ENCODE measurements at places on chromosomes 3 and 15. TPM values are rescaled to one million over a fixed set of nuclear protein-coding genes. Genes with fewer than 3 reads are reported as not detected.

DNA sequence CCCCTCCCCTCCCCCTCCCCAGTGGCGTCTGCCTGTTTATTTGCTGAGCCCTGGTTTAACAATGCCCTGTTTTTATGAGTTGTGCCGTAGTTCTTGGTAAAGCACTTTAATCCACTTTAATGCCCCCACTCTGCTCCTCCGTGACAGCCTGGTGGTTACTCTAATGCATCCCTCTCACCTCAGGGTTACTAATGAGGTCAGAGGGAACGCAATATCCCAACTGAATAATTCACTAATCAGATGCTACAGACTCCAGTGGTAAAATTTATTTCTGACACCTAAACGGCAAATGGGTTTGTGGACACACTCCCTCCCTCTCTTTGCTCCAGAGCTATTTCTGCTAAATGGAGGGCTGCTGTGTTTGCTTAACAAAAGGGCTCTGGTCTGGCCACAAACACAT is 26.1 kb upstream of the NTRK3 start:
- no peak for DNase-seq

The COL6A5 gene
- not detected for total RNA-seq

The LEKR1 gene
- total RNA-seq: 0.75 TPM

DNA sequence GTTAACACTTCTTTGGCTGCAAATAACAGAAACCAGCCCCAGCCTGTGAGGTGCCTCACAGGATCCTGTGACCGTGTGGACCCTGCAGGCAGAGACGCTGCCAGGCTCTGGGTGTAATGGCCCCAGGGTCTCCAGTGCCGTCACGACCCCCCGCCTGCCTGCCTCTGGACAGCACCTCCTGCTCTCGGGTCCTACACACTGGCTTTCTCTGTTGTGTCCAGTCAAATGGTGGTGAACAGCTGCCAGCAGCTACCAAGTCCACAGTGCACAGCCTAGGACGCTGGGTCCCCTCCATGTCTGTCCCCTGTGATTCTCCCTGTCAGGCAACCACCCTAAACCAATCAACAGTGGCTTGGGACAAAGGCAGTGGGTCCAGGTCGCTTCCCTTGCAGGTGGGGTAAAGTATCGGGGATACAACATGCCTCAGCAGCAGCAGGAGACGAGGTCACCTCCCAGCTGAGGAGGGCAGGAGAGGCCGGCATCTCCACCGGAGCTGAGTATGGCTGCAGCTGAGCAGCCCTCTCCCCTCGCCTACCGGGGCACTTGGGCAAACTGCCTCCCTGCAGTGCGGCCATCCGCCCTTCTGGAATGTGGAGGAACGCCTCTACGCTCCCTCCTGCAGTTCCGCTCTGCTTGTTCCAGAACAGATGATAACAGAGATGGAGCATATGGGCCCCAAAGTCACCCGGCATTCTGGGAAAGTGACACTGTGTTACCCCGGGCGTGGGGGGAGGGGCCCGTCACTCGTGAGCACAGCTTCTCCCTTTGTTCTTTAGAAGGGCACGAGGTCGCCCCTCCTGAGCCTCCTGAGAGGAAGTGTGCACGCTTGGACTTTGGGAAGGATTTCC is 21.1 kb upstream of the SKOR1 start:
- no peak for DNase-seq

- no peak for DNase-seq
Observed at GRCh38 chr3:106294121-106294520, 425.3 kb upstream of the CBLB start.

GRCh38 chr15:42749266-42749665 is 12.3 kb upstream of the CDAN1 start:
- DNase-seq: no peak

GRCh38 chr15:61923173-61923572 is 137.1 kb downstream of the VPS13C start:
- DNase-seq: no peak

GRCh38 chr3:112572701-112573100 is 10.9 kb downstream of the SLC35A5 start:
- DNase-seq: no peak

DNA sequence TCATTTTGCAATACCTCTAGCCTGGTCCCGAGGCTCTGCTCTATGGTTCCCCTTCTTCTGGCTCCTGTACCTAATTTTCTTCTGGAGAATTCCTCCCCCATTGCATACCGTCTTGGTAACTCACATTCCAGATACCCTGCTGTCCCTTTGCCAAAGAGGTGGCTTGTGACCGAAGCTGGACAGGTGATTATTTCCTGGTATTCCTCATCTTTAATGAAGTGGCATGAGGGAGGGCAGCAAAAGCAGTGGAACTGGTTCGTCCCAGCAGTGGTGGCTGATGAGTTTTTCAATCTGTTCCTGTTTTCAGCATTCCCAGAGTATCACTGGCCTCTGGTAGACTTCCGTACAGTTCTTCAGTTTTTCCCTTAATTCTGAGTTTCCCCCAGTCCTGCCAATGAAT is 186.2 kb upstream of the CADPS start:
- DNase-seq: no peak

- no peak for DNase-seq
Observed at GRCh38 chr3:10280177-10280529, 12.6 kb downstream of the GHRL start.

DNA sequence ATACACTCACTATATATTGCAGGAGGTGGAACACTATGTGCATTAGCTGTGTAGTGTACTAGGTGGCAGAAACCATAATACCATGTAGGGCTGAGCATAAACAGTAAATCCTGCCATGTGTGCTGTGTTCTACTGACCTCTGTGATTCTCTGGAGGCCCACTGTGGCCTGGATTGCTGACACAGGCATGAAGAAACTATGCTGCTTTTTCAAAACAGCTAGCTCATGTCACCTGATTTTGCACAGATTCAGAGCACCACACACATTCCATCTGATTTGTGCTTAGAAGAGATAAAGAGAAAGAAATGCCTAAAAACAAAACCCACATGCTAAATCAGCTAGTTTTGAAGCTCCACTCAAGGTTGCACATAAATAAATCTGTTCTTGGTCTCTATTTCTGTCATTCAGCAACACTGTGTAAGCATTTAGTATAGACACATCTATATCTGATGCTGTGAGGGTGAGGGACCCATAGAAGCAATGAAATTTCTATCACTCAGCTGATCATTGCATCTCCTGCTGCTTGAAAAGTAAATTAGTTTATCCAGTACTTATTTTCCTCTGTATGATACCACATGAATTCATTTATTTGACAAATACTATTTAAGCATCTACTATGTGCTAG is 1007.7 kb upstream of the SEMA6D start:
- DNase-seq: no peak

DNA sequence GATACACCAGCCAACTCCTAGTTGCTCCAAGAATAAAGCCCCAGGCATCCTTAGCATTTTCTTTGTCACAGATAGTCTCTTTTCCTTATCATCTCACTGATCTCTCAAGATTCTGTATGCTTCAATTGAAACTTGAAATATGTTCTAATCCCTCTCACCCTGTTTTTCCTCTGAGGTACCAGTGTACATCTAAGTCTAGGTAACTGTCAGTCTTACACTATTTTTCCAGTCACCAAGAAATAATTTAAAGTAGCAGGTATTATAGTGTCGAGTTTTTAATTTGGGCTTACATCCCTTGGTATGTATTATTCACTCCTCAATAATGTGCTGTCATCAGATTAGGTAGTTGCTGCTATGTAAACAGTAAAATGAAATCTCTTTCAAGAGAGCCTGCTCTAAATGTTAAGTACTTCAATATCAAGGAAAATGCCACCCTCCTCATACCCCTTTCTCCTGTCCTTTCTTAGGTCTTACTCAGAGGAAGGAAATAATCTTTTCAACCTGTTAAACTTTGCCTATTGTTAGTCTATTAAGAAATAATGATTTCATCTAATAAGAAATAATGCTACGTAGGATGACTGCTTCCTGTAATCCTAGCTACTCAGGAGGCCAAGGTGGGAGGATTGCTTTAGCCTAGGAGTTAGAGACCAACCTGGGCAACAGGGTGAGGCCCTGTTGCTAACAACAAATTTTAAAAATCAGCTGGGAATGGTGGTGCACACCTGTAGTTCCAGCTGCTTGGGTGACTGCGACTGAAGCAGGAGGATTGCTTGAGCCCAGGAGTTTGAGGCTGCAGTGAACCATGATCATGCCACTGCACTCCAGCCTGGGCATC is 39.8 kb downstream of the TSC22D2 start:
- no peak for DNase-seq

The GOLGA8N gene
- 6.3 TPM for total RNA-seq

The SLC2A2 gene
- not detected for total RNA-seq

DNA sequence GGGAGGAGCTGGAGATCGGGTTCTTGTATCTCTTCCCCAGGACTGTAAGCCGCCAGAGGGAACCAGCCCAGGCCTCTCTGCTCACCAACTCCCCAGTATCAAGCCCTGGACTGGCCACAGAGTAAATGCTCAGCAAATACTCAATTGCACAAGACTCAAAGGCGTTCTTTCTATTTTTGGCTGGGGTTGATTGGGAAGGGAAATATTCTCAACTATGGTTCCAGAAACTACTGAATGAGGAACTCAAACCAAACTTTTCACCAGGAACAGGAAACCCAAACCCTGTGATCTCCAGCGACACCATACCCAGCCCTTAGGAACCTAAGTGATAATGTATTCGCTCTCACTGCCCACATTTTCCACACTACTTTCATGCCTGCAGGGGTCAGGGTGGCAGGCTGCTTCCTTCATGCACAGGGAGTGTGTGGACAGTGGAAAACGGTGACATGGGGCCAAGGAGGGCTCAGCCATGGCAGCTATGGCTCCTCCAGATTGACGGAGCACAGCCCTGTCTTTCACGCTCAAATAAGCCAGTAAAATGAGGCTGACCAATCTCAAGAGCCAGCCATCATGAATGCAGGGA is 124.7 kb upstream of the RAD18 start:
- DNase-seq: no peak

The EPHA6 gene
- total RNA-seq: not detected

DNA sequence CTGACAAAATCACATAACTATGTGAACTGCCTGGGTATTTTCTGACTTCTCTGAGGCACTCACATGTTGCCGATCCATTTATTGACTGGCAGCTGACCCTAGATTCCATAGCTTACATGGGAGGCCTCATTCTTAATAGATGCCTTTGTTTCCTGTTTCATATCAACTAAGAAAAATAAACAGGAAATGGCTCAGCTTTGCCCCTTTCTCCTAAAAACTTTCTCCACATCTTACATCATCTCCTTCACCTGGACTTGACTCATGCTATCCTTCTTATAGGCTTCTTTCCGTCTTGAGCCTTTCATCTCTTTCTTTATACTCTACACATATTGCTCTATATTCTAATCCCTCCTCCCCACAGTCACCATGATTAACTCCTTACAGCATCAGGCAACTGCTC is 38.0 kb downstream of the TXNRD3 start:
- DNase-seq: no peak

GRCh38 chr3:107347751-107348150 is 29.5 kb upstream of the CCDC54 start:
- DNase-seq: no peak

GRCh38 chr3:142976621-142977398 is 13.3 kb upstream of the PAQR9 start:
- DNase-seq: no peak

DNA sequence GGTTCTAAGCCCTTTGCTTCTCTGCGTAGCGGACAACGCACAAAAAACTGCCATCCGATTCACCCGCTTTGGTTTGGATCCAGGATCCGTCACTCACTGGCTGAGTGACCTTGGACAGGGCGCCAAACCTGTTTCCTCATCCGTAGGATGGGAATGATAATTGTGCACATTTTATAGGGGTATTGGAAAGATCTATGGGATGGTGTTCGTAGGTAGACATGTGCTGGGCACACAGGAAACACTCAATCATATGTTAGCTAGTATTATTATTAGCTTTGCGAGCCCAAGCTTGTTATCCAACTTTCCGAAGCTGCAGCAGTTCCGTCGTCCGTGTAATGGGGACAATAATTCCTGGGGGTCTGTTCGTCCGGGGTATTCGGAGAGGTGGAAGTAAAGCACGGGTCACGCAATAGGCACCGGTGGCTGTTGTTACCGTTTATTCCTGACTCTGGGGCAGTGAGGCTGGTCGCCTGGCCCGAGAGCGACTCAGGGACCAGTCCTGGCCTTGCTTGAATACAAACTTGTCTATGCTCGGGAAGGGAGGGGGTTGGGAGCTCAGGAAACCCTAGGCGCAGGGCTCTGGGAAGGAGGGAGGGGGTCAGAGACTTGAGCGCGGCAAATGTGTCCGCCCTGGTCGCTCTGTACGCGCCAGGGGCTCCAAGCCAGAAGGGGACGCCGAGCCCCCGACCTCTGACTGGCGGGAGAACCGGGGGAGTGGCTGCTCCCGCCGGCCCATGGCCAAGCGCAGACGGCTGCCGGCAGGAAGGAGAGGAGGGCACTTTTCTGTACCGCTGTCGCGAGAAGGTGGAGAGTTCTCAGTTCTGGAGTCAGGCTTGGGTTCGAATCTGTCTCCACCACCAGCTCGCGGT is 1.3 kb downstream of the SPSB4 start:
- no peak for DNase-seq

The HDAC11 gene
- 6.1 TPM for total RNA-seq

GRCh38 chr3:169836942-169837275 is 24.2 kb upstream of the LRRC34 start:
- DNase-seq: no peak

Data from T-helper 17 cell (primary cell).